ENCODE measurements at places on chromosomes 3 and 15.

GRCh38 chr3:171604370-171604769, 144.2 kb upstream of the TNIK start:
- DNase-seq, result no peak

GRCh38 chr3:78096488-78097255, 1056.8 kb downstream of the ROBO2 start:
- no peak for DNase-seq

DNA sequence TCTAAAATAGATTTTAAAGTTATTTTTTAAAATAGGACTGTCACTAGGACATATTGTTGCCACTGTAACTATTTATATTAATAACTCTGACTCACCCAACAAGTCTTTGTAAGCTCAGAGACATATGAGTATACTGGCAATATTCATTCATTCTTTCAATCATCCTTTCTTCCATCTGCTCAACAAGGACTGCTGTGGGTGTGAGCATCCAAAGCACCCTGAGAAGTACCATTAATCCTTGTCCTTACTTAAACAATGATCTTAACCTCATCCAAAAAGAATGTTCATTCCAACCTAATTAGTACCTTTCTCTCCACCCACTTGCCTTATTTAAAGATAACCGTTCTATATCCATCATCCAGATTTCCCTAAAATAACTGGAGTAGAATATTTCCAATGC, 94.2 kb upstream of the PPP2R3A start:
- no peak for DNase-seq

DNA sequence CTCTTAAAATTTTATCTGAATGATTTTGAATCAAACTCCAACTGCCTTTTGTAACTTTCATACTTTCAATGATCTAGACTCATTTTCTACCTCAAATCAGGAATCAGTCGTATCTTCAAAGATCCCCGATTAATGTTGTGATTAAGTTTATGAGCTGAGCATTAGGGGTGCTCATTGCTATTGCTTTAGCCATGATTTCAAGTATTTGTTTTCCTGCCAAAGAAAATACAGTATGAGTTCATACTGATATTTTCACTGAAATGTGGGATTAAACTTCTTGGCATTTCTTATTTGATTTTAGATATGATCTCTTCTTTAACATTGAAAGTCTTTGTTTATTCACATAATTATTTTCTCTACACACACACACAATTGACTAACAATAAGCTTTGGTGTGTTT, 785.6 kb downstream of the NTRK3 start:
- DNase-seq, result no peak

GRCh38 chr3:57397175-57398026, 104.9 kb upstream of the ASB14 start:
- DNase-seq, result no peak

- DNase-seq, result no peak
Observed at GRCh38 chr3:126858887-126859286, 124.0 kb upstream of the PLXNA1 start.

- no peak for DNase-seq
Observed at GRCh38 chr3:57164217-57164656, 916 bp downstream of the IL17RD start.
